ENCODE measurements at places on chromosomes 3 and 15.

- no peak for DNase-seq
These were observed 953.8 kb upstream of the GBE1 start for GRCh38 chr3:82715091-82715856.

DNA sequence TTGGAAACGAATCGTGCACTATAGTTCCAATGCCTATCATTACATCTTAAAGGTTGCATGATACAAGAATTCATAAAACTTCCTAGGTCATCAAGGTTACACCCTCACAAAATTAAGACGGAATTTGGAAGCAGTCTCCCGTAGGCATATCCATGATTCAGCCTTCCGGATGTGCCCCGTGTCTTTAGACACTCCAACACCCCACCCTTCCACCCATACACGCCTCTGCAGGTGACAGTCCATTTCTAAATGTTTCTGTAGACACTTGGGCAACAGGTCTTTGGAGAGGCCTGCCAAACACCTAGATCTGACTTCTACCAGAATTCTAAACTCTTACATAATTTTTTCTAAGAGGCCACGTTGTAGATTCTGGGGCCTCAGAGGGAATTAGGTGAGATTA, 49.8 kb downstream of the LDHAL6B start:
- DNase-seq = no peak

DNA sequence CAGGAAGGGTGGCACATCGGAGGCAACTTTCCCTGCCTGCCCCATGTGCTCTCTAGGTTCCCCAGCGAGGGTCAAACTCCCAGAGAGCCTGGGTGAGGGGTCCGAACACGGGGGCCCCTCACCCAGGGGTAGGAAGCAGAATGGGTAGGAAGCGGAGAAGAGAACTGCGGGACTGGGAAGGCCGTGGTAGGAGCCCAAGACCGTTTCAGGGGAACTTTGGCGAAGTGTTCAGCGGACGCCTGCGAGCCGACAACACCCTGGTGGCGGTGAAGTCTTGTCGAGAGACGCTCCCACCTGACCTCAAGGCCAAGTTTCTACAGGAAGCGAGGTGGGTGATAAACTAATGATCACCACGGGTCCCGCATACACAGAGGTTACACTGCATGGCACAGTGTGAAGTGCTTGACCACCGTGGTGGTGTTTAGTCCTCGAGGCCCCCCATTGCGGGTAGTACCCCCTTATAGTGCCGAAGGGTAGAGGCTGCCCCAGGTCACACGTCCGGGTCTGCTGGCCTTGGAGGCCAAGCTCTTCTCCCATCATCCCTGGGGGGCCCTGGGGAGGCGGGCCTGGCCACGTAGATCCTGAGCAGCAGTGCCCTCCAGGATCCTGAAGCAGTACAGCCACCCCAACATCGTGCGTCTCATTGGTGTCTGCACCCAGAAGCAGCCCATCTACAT, 8.3 kb downstream of the FES start:
- no peak for DNase-seq

- DNase-seq = no peak
These were observed 18.7 kb downstream of the ZNF148 start for GRCh38 chr3:125356140-125357026.

- peak; percentile 53 for DNase-seq
These were observed 12.0 kb downstream of the MRPL46 start for GRCh38 chr15:88454867-88455810.

GRCh38 chr15:98983334-98983733, 24.3 kb downstream of the PGPEP1L start:
- DNase-seq = no peak

DNA sequence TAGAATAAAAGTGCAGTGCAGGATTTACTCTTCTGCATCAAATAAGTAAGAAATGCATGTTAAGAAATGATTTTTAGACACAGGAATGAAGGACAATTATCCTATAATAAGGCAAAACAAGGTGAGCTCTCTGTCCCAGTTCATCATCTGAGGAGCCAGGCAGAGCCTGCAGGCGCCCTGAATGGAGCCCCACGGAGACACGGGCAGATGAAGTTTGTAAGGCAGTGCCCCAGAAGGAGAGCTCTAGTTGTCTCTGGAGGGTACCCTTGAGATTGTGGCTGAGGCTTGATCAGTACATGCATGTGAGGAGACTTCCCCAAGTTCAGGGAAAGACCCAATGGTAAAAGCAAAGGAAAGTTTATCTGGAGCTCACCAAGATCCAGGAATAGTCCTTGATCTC, 50.3 kb downstream of the ATP10A start:
- DNase-seq = no peak

DNA sequence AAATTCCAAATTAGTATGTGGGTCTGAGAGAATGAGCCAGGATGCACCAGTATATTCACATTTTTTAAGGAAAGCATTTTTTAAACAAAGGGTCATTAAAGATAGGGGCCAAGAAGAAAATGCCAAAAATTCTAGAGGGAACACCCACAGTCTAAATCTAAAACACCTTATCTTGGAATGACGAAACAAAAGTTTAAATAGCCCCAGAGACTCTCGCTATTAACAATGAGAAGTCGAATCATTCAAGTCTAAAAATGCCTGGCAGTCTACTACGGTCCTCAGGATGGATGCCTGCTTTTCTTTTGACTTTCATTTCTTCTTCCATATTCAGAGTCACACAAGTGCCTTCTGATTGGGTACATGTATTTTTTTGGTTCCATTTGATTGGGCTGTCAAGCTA, 66.3 kb downstream of the SSUH2 start:
- DNase-seq = no peak

- no peak for DNase-seq
These were observed 27.4 kb downstream of the GORASP1 start for GRCh38 chr3:39080026-39080425.

DNA sequence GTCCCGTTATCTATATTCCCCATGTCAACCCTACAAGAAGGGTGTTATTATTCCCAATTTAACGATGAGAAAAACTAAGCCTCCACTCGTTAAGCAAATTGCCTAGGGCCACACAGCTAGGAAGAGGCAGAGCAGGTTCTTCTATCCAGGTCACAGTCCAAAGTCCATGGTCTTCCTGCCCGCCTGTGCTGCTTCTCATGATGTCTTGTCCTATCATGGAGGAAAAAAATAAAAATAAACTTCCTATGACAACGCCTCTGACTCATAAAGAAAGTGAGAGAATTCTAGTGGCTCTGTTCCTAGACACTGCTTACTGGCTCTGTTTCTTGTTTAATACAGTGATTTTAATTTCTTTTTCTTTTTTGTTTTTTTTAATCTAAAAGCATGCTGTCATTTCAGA, 9.7 kb downstream of the COL8A1 start:
- no peak for DNase-seq

GRCh38 chr3:150144191-150144708, 173.6 kb upstream of the PFN2 start:
- DNase-seq = no peak

GRCh38 chr3:9125278-9125951, 124.0 kb downstream of the SRGAP3 start:
- DNase-seq = no peak

GRCh38 chr3:46214751-46215352, 6.7 kb upstream of the CCR1 start:
- DNase-seq = no peak

DNA sequence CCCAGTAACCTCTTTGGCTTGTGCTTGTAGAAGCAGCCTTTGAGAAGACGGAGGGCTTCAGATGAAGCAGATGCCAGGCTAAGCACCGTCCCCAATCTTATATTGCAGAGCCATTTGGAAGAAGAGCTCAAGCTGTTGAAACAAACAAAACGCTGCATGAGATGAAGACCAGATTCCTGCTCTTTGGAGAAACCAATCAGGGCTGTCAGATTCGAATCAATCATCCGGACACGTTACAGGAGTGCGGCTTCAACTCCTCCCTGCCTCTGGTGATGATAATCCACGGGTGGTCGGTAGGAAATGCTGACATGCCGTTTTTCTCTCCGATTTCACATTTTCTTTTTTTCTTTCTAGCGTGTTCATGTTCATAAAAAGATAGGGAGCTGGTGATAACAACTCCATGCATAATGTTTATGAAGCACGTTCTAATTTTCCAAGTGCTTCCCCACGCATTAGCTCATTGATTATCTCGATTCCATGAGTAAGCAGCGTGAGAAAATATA, 106.5 kb downstream of the LIPC start:
- no peak for DNase-seq

GRCh38 chr3:135133905-135134683, 339.0 kb downstream of the EPHB1 start:
- no peak for DNase-seq

GRCh38 chr3:101591071-101591470, 17.1 kb downstream of the PCNP start:
- no peak for DNase-seq

- no peak for DNase-seq
These were observed 14.5 kb downstream of the C3orf20 start for GRCh38 chr3:14689247-14689980.

- DNase-seq = no peak
These were observed 150.2 kb upstream of the MLF1 start for GRCh38 chr3:158420654-158421396.

DNA sequence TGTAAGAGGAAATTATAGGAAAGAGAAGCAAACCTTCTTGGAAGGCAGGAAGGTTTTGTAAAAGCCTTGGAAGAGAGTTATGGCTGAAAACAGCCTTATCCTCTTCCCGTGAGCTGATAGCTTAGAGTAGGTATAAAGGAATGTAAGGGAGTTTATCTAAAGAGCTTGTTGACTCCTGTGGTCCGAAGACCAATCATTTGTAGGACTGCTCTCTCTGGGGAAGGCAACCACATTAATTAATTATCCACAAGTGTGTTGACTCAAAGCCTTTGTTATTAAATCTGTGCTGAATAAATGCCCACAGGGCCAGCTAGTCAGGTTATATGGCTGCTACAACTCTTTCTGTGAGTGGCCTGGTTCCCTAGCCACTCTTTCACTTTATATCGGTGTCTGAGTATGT, 452.1 kb upstream of the RASGRP1 start:
- DNase-seq = no peak

DNA sequence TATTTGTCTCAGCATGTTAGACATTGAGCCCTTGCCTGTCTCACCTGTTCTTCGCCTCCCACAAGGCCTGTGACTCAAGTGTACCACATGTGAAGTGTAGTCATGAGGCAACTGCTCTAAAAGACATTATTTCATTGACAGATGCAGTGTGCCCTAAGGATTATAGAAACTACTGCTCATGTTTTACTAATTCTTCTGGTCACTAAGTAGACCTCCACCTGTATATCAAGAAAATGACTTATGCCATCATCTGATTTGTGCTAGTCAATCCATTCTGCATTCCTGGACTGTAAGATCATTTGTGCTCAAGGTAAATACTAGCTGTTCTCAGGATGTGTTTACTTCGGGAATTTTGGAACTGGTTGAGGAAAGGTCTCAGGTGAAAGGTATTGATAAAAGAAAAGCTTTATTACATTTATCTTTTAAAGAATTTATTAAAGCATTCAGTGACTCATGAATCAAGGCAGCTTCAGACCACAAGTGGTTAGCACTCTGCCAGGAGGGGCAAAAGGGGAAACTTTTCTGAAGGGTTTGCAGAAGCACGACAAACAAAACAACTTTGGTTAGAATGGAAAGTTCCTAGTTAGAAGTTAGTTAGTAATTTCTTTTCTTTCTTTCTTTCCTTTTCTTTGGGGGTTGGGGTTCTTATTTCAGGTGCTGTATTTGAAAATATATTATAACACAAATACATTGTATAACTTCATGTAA, 465.3 kb upstream of the CBLB start:
- DNase-seq = no peak

DNA sequence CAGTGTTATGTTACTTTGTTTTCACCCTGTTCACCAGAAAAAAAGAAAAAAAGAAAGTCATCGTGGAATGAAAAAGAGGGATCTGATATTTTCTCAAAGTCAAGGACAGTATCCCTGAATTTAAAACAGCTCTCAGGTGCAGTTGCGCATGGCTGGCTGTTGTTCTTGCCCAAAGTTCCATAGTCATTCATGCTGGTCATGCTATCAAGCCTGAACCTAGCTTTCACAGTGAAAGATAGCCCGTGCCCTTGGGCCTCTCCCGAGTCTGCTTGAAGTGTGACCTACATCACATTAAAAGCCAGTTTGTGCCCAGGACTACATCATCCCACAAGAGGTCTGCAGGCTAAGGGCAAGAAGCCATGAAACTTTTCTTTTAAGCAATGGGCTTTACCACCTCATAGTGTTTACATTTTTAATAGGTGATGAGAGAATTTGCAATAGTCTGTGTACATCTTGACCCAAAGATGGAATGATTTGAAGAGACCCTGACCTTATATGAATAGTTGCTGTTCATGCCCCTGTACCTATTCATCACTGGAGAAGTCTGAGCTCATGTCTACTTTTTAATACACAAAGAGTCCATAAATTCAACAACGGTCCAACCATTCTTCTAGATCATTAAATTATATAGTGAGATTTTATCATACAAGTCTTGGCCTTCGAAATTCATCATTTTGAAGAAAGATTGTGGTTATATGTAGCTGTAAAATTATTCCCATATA, 522.5 kb upstream of the MCTP2 start:
- no peak for DNase-seq

DNA sequence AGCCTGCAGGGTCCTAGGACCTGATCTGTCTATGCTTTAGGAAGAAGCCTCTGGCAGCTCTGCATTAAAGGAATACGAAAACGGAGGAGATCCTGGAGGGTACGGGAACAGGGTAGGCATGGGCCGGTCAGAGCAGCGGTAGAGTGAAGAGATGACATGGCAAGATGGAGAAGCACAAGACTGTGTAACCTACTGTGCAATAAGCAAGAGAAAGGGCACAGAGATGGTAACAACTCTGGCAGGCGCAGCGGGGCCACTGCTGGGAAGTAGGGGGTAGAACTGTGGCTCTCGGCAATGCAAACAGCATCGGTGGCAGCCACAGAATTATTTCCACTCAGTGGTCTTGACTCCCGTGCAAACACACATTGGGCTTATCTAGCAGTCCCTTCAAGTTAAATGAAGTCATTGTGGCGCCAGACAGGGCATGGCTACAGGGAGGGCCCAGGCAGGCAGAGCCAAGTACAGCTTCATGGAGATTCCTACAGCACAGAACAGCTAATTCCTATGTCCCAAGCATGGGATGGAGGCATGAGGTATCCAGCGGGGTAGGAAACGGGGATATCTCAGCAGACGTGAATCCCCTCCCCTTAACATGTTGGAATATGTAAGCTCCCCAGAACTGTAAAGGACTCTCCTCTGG, 28.8 kb downstream of the WHAMM start:
- no peak for DNase-seq

DNA sequence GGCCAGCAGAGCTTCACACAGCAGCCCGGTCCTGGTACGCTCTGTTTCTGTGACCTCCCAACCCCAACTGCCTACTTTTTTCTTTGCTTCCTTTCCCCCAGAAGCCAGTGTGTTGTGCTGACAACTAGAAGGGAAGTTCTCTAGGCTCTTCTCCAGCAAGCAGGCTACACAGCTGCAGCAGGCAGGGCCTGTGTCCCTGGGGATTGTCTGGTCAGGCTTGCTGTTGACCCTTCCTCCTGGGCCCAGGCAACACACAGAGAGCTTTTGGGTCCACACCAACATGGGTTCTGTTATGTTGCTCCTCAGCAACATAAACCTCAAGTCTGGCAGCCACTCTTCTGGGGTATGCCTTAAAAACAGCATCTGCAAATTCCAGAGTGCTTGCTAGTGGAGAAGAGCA, 36.2 kb upstream of the TSPAN3 start:
- no peak for DNase-seq

GRCh38 chr3:173938159-173938558, 540.6 kb downstream of the NLGN1 start:
- no peak for DNase-seq

GRCh38 chr15:59567324-59567723, 44.3 kb upstream of the GCNT3 start:
- no peak for DNase-seq

GRCh38 chr3:124496061-124496460, 234.2 kb upstream of the UMPS start:
- DNase-seq = no peak

- no peak for DNase-seq
These were observed 21.1 kb downstream of the OXNAD1 start for GRCh38 chr3:16286161-16286560.

GRCh38 chr3:130839813-130840212, 54.1 kb upstream of the ATP2C1 start:
- no peak for DNase-seq

Data from cerebellum (tissue), 4 donors.